Regular cardiac myocyte (primary cell): ENCODE measurements at places on chromosomes 3 and 15. TPM values are rescaled to one million over a fixed set of nuclear protein-coding genes. Genes with fewer than 3 reads are reported as not detected.

Gene CCDC39
- not detected in 2 replicates for total RNA-seq

Gene TUSC7
- total RNA-seq, result not detected in 2 replicates

Gene CLEC3B
- total RNA-seq, result 3.8 and 23.7 TPM in 2 replicates

Gene VEPH1
- 99.8 and 155 TPM in 2 replicates for total RNA-seq

Gene LRRC34
- total RNA-seq, result 1.1 and 2.9 TPM in 2 replicates

Gene SLC6A20
- total RNA-seq, result not detected in 2 replicates

Gene ARID3B
- 1.7 and 2.1 TPM in 2 replicates for total RNA-seq

Gene GPR27
- total RNA-seq, result 0.28 TPM in 1 of 2 replicates, not detected in the other

Gene MPI
- 63.1 and 73.9 TPM in 2 replicates for total RNA-seq

Gene GMNC
- under 0.01 and 0.28 TPM in 2 replicates for total RNA-seq

Gene MED12L
- total RNA-seq, result 0.19 and 0.28 TPM in 2 replicates

Gene C3orf70
- 1.1 and 1.9 TPM in 2 replicates for total RNA-seq

Gene EXD1
- under 0.01 TPM in 1 of 2 replicates, not detected in the other for total RNA-seq

Gene SCG5
- total RNA-seq, result 9.0 and 54.4 TPM in 2 replicates

Gene SIDT1
- 0.28 and 0.77 TPM in 2 replicates for total RNA-seq

Gene DUOXA1
- 0.56 TPM in 1 of 2 replicates, not detected in the other for total RNA-seq

Gene XIRP1
- total RNA-seq, result under 0.01 TPM in 1 of 2 replicates, not detected in the other

Gene NR2E3
- 0.38 TPM in 1 of 2 replicates, not detected in the other for total RNA-seq

Gene FGD5
- total RNA-seq, result 0.58 and 0.85 TPM in 2 replicates

Gene TRIM69
- 11.3 and 11.7 TPM in 2 replicates for total RNA-seq

Gene FRMD4B
- 0.85 and 3.6 TPM in 2 replicates for total RNA-seq

Gene ADGRG7
- total RNA-seq, result not detected in 2 replicates

Gene PLSCR2
- not detected in 2 replicates for total RNA-seq

Gene SH3BP5
- total RNA-seq, result 22.2 and 53.0 TPM in 2 replicates

Gene GOLGA6B
- total RNA-seq, result under 0.01 TPM in 1 of 2 replicates, not detected in the other

Gene THAP10
- 3.4 and 5.2 TPM in 2 replicates for total RNA-seq

Gene VGLL3
- total RNA-seq, result 34.9 and 88.2 TPM in 2 replicates

Gene FBXO40
- not detected in 2 replicates for total RNA-seq

Gene RCCD1
- total RNA-seq, result 11.3 and 15.7 TPM in 2 replicates

Gene TRMT10C
- total RNA-seq, result 26.2 and 32.2 TPM in 2 replicates

Gene GOLGA8R
- total RNA-seq, result 1.9 and 4.8 TPM in 2 replicates

Gene ERC2
- under 0.01 TPM in 1 of 2 replicates, not detected in the other for total RNA-seq

Gene XCR1
- not detected in 2 replicates for total RNA-seq

Gene CCDC66
- total RNA-seq, result 15.9 and 22.8 TPM in 2 replicates

Gene UBE2E1
- 52.5 and 153 TPM in 2 replicates for total RNA-seq

Gene GDPGP1
- total RNA-seq, result 3.9 and 4.2 TPM in 2 replicates

Gene CCDC54
- not detected in 2 replicates for total RNA-seq

Gene PARP15
- under 0.01 and 0.56 TPM in 2 replicates for total RNA-seq

Gene TTC21A
- total RNA-seq, result 0.58 and 2.8 TPM in 2 replicates

Gene C3orf22
- not detected in 2 replicates for total RNA-seq

Gene HYAL1
- total RNA-seq, result 0.96 and 2.5 TPM in 2 replicates

Gene MYLK
- total RNA-seq, result 46.6 and 123 TPM in 2 replicates

Gene MAP1A
- total RNA-seq, result 39.5 and 44.3 TPM in 2 replicates

Gene SPATA12
- not detected in 2 replicates for total RNA-seq

Gene CASR
- under 0.01 TPM in 1 of 2 replicates, not detected in the other for total RNA-seq

Gene CHRM5
- not detected in 2 replicates for total RNA-seq

Gene KLHL18
- total RNA-seq, result 18.3 and 35.1 TPM in 2 replicates

Gene ARPC4
- total RNA-seq, result 238 and 387 TPM in 2 replicates

Gene OR5K3
- total RNA-seq, result not detected in 2 replicates

Gene DCUN1D1
- total RNA-seq, result 33.8 and 39.7 TPM in 2 replicates

Gene MUC4
- total RNA-seq, result not detected in 2 replicates

Gene SLC38A3
- total RNA-seq, result not detected in 2 replicates

Gene CHRFAM7A
- 0.19 and 0.28 TPM in 2 replicates for total RNA-seq

Gene ATP13A5
- total RNA-seq, result not detected in 2 replicates

Gene AADACL2
- total RNA-seq, result not detected in 2 replicates

Gene CPNE4
- total RNA-seq, result not detected in 2 replicates

Gene PPM1M
- total RNA-seq, result 18.3 and 18.8 TPM in 2 replicates

Gene WDR93
- total RNA-seq, result under 0.01 TPM in 1 of 2 replicates, not detected in the other
